ENCODE measurements at places on chromosomes 3 and 15. TPM values are rescaled to one million over a fixed set of nuclear protein-coding genes. Genes with fewer than 3 reads are reported as not detected.

- peaks cover 37% of the 10 kb centered on the region for H3K36me3 ChIP-seq
- no peak for DNase-seq
- no peak overlapping the region for H3K27ac ChIP-seq
- H3K4me1 ChIP-seq, result no peaks in the 10 kb centered on the region
- H3K27me3 ChIP-seq, result no peaks in the 10 kb centered on the region
- no peak overlapping the region for H3K4me3 ChIP-seq
Observed at GRCh38 chr15:22866079-22866478, 27.6 kb downstream of the NIPA2 start.

The ACOX2 gene
- not detected for total RNA-seq

DNA sequence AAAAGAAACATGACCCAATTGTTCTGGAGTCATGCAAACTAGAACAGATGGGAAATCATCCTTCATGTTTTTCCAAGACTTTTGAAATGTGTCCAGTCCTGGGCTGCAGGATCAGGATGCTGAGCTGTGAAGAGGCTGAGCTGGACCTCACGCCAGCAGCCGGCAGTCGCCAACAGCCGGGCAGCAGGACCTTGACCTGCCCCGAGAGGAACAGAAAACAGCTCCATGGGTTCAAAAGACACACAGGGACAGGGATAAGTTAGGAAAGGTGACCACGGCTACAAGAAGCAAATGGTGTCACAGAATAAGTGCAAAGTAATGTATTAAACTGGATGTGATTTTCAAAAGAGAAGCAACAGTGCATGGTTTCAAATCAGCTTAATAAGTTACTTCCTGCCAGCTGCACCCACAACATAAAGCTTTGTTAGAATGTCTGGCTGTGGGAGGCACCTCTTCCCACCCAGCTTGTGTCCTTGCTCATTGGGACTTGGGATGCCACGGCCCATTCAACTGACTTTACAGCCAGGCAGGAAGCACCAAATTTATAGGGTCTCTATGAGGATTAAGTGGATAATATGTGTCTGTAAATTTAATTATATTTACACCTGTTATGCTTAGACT, 266.4 kb downstream of the GABRG3 start:
- no peaks in the 10 kb centered on the region for H3K36me3 ChIP-seq
- H3K4me3 ChIP-seq, result no peak overlapping the region
- H3K4me1 ChIP-seq, result no peaks in the 10 kb centered on the region
- no peak overlapping the region for H3K27ac ChIP-seq
- no peak for DNase-seq

GRCh38 chr15:87123676-87124382, 1044.2 kb downstream of the AGBL1 start:
- no peaks in the 10 kb centered on the region for H3K4me1 ChIP-seq
- H3K27me3 ChIP-seq, result no peaks in the 10 kb centered on the region
- H3K27ac ChIP-seq, result no peak overlapping the region

DNA sequence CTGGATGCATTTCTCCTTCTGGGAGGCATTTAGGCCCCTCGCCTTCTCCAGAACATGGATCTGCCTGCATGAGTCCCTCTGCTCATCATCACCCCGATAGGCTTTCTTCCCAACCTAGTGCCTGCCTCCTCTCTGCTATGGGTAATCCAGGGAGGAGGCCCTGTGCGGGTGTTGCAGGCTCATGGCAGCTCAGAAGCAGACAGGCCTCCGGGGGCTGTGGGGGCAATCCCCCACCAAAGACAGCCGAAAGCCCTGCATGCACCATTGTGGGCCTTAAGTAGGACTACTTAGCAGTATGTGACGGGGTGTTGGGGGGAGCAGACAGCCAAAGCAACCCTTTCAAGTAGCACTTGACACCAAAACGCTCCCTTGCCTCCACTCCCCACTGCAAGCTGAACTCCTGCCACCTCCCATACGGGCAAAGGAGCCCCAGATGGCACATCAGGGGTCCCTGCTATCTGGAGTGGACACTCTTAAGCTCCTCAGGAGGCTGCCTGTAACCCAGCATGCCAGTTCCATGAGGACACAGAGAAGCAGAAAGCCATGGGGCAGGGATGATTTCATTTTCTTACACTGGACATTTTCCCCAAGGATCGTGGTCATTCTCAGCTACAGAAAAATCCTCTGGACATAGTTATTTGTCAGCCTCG, 98.8 kb upstream of the HACD2 start:
- no peaks in the 10 kb centered on the region for H3K36me3 ChIP-seq
- H3K27ac ChIP-seq, result no peak overlapping the region
- DNase-seq, result no peak
- no peak overlapping the region for H3K4me3 ChIP-seq
- H3K4me1 ChIP-seq, result no peaks in the 10 kb centered on the region

GRCh38 chr3:78322780-78323179, 1282.9 kb downstream of the ROBO2 start:
- H3K4me1 ChIP-seq, result no peaks in the 10 kb centered on the region
- H3K27me3 ChIP-seq, result no peaks in the 10 kb centered on the region
- H3K4me3 ChIP-seq, result no peak overlapping the region

DNA sequence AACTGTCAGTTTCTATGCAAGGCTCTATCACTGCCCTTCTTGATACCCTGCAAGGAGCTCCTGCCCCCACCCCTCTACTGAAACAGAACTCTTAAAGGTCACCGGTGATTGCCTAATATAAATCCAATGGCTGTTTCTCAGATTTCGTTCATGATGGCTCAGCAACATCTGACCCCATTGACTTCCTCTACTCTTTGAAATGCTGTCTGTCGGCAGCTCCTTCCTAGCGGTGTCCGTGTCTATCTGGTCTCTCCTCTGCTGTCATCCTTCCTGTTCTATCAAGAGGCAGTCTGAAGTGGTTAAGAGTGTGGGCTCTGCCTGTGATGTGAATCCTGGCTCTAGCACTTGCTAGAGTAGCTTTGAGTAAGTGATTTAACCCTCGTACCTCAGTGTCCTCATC, 5.5 kb downstream of the TMEM266 start:
- no peak overlapping the region for H3K27ac ChIP-seq
- H3K4me3 ChIP-seq, result no peak overlapping the region
- H3K36me3 ChIP-seq, result no peaks in the 10 kb centered on the region
- peaks cover 3% of the 10 kb centered on the region for H3K4me1 ChIP-seq
- DNase-seq, result no peak
- peaks cover 5% of the 10 kb centered on the region for H3K27me3 ChIP-seq

The CHST14 gene
- 13.3 TPM for total RNA-seq

DNA sequence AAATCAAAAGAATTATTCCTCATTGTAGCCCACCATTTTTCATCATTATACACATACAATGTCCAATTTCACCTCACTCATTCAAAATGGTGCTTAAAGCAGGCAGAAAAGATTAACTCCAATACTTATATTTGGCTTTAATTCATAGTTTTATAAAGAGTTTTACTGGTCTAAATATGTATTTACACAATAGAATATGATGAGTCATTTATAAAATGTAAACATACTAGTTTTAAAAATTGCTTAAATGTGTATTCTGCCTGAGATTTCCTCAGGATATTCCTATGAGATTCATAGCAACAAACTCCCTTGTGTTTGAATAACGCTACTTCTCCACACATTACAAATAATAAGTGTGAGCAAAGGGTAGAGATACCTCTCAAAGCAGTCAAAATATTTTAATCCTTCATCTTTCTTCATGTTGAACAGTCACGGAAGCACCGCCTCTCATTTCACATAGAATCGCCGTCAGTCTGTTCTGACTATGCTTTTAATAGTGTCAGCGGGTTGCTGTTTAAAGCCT, 75.7 kb upstream of the GBE1 start:
- no peaks in the 10 kb centered on the region for H3K27me3 ChIP-seq
- H3K27ac ChIP-seq, result no peak overlapping the region
- no peaks in the 10 kb centered on the region for H3K36me3 ChIP-seq
- no peaks in the 10 kb centered on the region for H3K4me1 ChIP-seq
- no peak for DNase-seq

The CP gene
- not detected for total RNA-seq

DNA sequence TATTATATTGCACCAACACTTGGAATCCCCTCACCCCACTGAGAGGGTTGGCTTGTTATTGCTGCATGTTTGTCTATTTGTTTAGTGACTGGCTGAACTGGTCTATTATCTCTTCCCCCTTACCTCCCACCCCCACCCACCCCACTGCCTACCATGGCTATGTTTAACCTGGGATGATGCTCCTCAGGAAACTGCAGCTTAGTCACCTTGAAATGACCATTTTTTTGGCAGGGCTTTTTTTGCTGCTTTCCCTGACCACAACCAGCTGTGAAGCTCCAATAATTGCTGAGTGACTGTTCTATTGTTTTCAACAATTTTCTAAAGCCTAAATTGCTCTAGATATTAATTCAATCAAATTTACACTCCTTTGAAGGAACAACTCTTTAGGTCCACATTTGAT, 137.9 kb upstream of the CADM2 start:
- DNase-seq, result no peak
- H3K4me1 ChIP-seq, result no peaks in the 10 kb centered on the region
- no peak overlapping the region for H3K27ac ChIP-seq
- no peaks in the 10 kb centered on the region for H3K27me3 ChIP-seq

The AP3B2 gene
- 0.61 TPM for total RNA-seq

DNA sequence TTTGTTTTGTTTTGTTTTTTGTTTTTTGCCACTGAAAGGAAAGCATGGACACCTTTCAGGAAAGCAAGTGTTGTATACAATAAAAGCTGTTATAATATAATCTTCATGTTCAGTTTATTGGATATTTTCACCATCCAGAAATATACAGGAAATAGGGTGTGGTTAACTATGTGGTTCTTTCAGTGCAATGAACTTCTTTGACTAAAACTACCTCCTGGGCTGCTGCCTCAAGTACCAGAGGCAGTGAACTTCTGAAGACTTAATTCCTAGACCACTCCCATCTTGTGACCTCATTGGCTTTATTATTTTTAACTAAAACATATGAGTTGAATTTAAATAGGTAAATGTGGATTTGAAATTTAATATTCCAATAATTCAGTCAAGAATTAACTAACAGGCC, 27.1 kb upstream of the TBL1XR1 start:
- no peak for DNase-seq
- no peak overlapping the region for H3K4me3 ChIP-seq
- H3K36me3 ChIP-seq, result no peaks in the 10 kb centered on the region
- peaks cover 16% of the 10 kb centered on the region for H3K4me1 ChIP-seq
- no peak overlapping the region for H3K27ac ChIP-seq

- H3K36me3 ChIP-seq, result no peaks in the 10 kb centered on the region
- no peak overlapping the region for H3K27ac ChIP-seq
- H3K4me1 ChIP-seq, result no peaks in the 10 kb centered on the region
- DNase-seq, result no peak
- H3K27me3 ChIP-seq, result no peaks in the 10 kb centered on the region
- H3K4me3 ChIP-seq, result no peak overlapping the region
Observed at GRCh38 chr3:42725454-42725853, 22.9 kb upstream of the HHATL start.

- H3K4me1 ChIP-seq, result no peaks in the 10 kb centered on the region
- DNase-seq, result no peak
- no peak overlapping the region for H3K4me3 ChIP-seq
- no peak overlapping the region for H3K27ac ChIP-seq
Observed at GRCh38 chr3:28053759-28054158, 187.7 kb upstream of the CMC1 start.

GRCh38 chr3:59839810-59840515, 790.1 kb upstream of the CFAP20DC start:
- no peaks in the 10 kb centered on the region for H3K27me3 ChIP-seq
- DNase-seq, result no peak
- no peak overlapping the region for H3K27ac ChIP-seq
- H3K36me3 ChIP-seq, result no peaks in the 10 kb centered on the region

GRCh38 chr3:108863799-108864135, 41.2 kb downstream of the TRAT1 start:
- peak overlapping the region; percentile 21 for H3K27ac ChIP-seq
- H3K4me3 ChIP-seq, result no peak overlapping the region
- peaks cover 35% of the 10 kb centered on the region for H3K4me1 ChIP-seq
- no peak for DNase-seq
- H3K27me3 ChIP-seq, result no peaks in the 10 kb centered on the region
- H3K36me3 ChIP-seq, result peaks cover 8% of the 10 kb centered on the region

The P2RY14 gene
- 0.84 TPM for total RNA-seq

GRCh38 chr3:170301405-170301804, 56.1 kb upstream of the SKIL start:
- no peaks in the 10 kb centered on the region for H3K4me1 ChIP-seq
- no peaks in the 10 kb centered on the region for H3K27me3 ChIP-seq
- no peak overlapping the region for H3K4me3 ChIP-seq

GRCh38 chr15:101049282-101049681, 130.1 kb downstream of the LRRK1 start:
- H3K27me3 ChIP-seq, result no peaks in the 10 kb centered on the region
- H3K4me3 ChIP-seq, result no peak overlapping the region
- no peak overlapping the region for H3K27ac ChIP-seq
- no peaks in the 10 kb centered on the region for H3K36me3 ChIP-seq
- no peaks in the 10 kb centered on the region for H3K4me1 ChIP-seq

DNA sequence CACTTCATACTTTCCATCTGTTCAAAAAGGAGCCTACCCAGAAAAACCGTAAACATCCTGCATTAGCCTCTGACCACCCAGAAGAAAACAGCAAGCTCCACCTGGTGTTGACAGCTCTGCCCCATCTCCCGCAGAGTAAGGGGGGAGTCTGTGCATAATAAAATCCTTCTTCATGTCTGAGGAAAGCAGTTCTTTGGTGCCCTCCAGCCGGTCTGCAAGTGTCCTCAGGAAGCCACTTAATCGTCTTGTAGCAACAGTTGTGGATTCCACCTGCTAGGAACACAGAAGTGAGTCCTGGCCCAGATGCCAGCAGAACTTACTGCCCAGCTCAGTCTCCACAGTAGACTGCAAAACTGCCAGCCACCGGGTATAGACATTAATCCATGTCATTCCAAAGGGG, 22.5 kb downstream of the RIOX2 start:
- DNase-seq, result no peak
- H3K27ac ChIP-seq, result no peak overlapping the region
- no peaks in the 10 kb centered on the region for H3K4me1 ChIP-seq
- peaks cover 38% of the 10 kb centered on the region for H3K36me3 ChIP-seq
- no peak overlapping the region for H3K4me3 ChIP-seq

The CCDC174 gene
- total RNA-seq, result 16.8 TPM

GRCh38 chr15:47609693-47610092, 107.6 kb upstream of the SEMA6D start:
- no peaks in the 10 kb centered on the region for H3K4me1 ChIP-seq
- no peaks in the 10 kb centered on the region for H3K27me3 ChIP-seq
- no peak overlapping the region for H3K4me3 ChIP-seq
- no peaks in the 10 kb centered on the region for H3K36me3 ChIP-seq

DNA sequence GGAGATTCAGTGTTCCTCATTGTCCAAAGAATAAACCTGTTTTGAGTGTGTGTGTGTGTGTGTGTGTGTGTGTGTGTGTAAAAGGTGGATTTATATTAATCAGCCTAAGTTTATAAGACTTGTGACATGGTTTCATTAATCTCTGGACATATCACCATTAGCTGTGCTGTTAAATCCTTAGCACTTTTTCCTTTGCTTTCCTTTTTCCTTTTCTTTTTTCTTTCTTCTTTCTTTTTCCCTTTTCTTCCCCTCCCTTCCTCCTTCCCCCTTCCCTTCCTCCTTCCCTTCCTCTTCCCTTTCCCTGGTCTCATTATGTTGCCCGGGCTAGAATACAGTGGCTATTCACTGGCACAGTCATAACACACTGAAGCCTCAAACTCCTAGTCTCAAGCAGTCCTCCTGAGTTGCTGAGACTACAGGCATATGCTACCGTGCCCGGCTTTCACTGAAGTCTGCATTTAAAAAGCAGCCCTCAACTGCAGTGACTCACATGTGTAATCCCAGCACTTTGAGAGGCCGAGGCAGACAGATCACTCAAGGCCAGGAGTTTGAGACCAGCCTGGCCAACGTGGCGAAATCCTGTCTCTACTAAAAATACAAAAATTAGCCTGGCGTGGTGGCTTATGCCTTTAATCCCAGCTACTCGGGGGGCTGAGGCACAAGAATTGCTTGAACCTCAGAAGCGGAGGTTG, 28.6 kb upstream of the ITPKA start:
- no peaks in the 10 kb centered on the region for H3K4me1 ChIP-seq
- no peak for DNase-seq
- H3K27ac ChIP-seq, result no peak overlapping the region
- H3K27me3 ChIP-seq, result no peaks in the 10 kb centered on the region

All from CD8-positive, alpha-beta memory T cell (primary cell).